ENCODE measurements at places on chromosomes 3 and 15.

DNA sequence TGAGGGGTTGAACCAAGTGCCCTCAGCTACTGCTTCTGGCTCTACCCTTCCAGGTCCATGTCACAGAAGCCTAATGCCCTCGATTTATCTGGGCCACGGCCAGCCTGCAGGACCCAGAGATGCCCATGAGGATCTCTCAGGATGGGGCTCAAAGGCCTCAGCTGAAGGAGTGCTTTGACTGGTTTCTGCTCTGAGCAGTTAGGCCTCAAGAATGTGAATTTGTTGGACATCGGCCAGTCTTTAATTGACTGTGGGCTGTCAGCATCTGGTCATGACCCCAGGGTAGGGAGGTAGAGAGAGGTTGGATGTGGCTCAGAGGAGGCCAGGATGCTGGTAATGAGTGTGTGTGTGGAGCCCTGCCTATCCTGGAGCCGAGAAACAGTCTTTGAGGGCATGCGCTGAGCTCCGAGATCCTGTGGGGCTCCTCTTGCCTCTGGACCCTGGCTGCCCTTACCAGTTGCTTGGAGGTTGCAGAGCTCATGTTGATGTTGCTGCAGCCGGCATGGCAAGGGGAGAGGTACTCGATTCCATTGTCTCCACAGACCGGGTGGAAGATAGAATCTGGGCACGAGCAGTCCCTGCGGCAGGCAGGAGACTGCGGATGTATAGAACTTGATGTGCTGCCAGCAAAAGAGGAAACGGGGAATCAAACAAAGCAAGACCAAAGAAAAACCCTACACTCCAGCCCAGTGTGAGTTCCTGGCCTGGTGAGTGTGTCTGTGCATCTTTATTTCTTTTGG, 49.1 kb upstream of the RAB6B start:
- no peak for DNase-seq

DNA sequence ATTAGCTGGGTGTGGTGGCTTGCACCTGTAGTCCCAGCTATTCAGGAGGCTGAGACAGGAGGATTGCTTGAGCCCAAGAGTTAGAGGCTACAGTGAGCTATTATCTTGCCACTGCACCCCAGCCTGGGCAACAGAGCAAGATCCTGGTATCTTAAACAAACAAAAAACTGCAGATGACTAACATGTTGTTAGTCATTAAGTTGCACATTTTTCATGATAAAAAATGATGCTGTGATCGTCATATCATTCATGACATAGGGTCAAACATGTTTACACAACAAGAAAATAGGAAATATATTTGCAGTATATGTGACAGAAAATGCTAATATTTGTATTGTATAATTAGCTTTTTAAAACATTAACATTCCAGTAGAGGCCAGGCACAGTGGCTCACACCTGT, 20.2 kb upstream of the DAPK2 start:
- no peak for DNase-seq

GRCh38 chr15:38631119-38632075, 66.8 kb upstream of the RASGRP1 start:
- DNase-seq = no peak

- no peak for DNase-seq
Measured at GRCh38 chr3:138901567-138901966, 45.4 kb downstream of the FOXL2 start.

DNA sequence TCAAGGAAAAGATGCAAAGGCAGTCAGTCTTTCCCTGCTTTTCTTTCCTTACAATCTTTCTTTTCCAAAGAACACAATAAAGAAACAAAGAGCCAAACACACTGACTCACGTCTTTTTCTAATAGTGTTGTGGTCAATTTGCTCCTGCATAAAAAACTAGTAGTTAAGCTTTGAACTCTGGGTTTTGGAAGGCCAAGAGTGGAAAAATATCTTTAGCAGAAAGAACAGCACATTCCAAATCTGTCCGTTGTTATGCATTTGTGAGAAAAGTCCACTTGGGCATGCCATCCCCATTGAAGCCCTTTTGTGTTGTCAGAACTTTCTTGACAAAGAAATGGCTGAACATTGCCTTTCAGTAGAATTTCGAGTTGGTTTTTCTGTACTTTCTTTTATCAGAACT, 18.2 kb downstream of the COL8A1 start:
- no peak for DNase-seq

GRCh38 chr3:40847551-40847992, 322.8 kb downstream of the ZNF621 start:
- DNase-seq = no peak

GRCh38 chr3:127544192-127544802, 46.2 kb downstream of the TPRA1 start:
- DNase-seq = peak; percentile 61

DNA sequence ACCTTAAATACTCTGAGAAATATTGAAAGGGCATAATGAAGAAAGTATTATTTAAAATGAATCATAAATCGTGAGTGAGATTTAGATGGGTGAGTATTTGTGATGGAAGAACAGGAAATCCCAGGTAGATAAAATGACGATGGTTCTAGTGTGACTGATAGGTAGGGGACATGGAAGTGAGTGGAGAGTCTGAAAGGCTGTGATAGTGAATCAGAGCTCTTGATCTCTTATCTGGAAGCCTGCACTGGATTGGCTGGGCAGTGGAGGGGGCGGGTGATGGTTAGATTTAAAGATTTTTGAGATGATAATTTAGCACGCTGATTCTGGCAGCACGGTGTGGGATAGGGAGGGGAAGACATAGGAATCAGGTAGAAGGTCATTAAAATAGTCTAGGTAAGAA, 20.1 kb downstream of the HGD start:
- DNase-seq = no peak

- DNase-seq = no peak
Measured at GRCh38 chr15:52039925-52040781, 21.1 kb downstream of the MAPK6 start.

GRCh38 chr3:187694801-187695200, 7.6 kb downstream of the RTP2 start:
- no peak for DNase-seq

DNA sequence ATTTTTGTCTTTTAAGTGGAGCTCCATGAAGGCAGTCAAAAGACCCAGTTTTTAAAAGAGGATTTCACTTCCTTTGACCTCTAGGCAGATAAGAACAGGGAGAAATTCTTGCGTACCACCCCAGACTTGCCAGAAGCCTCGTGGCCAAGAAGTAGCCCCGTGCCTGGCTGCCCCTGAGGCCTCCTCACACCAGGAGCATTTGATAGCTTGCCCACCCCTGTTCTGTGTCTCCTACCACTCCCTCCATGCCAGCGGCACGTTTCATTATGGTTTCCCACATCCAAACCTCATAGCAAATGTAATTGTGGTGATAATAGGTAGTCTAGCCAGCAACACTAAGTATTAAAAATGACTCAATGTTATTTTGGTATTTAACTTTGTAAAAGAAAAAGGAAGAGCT, 107.7 kb downstream of the GHSR start:
- DNase-seq = no peak

DNA sequence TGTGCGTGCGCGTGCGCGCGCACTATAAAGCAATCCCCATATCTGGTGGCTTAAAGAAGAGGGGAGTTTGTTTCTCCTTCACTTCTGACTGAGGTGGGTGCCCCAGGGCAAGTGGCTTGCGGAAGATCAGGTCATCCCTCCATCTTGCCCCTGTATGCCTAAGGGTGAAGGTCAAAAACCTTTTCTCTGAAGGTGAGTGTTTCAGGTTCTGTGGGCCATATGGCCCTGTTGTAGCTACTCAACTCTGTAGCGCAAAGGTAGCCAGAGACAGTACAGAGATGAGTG, 5.5 kb downstream of the ABTB1 start:
- peak; percentile 13 for DNase-seq

- no peak for DNase-seq
Measured at GRCh38 chr3:50657407-50657806, 17.3 kb upstream of the DOCK3 start.

Measured in ureter (tissue), 1 donor.